ENCODE measurements at places on chromosomes 6 and 20.

DNA sequence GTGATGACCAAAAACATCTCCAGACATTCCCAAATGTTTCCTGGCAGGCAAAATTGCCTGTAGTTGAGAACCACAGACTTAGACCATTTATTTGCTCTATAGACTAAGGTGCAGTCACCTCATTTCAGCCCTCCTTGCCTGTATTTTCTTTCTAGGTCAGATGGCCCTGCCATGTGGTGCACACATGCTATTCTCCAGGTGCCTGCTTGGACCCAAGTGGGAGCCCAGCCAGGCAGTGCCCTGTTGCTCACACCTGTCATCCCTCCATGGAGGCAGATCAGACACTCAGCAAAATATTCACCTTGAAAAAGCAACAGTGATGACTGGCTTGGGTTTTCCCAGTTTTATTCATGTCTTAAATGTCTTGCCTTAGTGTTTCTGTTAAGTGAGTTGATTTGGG is 311.4 kb downstream of the TFAP2C start:
- no peak for DNase-seq

DNA sequence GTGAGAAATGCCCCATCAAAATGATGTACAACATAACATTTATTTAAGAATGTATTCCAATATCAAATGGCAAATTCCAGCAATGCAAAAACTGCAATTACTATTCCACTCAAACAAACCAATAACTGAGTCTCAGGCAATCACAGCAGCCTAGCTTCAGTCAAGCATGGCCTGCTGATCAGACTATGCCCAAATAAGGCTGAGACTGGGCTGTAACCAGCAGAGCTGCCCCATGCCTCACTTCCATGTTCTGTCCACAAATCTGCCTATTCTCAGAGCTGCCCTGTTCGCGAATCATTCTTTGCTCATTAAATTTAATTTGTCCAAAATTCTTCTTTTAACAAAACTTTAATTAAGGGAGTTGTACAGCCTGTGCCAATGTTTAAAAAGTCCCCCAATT is 155.4 kb downstream of the FNDC1 start:
- no peak for DNase-seq

GRCh38 chr6:138909975-138910374 is 78.1 kb downstream of the REPS1 start:
- no peak for DNase-seq

DNA sequence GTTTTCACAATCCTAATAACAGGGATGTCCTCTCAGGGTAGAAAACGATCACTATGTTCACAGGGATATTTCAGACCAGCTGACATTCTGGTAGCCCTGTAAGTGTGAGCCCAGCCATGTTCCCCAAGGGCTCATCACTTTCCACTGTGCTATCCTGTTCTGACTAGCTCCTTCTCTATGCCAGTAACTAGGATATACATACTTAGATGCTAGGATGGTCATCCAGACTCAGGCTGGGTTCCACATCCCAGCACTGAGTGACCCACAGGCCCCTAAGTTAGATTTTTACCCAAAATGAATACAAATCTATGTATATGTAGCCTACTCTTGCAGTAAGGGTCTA is 83.0 kb downstream of the CD164 start:
- DNase-seq: no peak

All from DMS153 (cell line).